ENCODE measurements at places on chromosomes 2 and 18.

DNA sequence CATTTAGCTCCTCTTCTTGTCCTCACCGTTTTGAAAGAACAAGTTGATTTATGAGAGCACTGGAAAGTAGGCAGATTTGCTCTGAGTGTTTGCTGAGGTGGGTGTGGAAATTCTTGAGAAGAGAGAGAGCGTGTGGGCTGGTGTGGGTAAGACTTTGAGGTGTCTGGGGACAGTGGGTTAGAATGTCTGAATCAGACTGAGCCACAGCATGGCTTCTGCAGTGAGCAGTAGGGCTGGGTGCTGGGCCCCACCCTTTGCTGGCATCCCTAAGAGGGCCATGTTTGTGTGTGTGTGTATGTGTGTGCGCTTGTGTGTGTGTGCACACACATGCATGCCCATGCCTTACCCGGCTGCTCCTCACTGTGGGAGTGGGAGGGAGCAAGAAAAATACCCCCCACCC, 63.7 kb downstream of the COPS8 start:
- no peak for DNase-seq

DNA sequence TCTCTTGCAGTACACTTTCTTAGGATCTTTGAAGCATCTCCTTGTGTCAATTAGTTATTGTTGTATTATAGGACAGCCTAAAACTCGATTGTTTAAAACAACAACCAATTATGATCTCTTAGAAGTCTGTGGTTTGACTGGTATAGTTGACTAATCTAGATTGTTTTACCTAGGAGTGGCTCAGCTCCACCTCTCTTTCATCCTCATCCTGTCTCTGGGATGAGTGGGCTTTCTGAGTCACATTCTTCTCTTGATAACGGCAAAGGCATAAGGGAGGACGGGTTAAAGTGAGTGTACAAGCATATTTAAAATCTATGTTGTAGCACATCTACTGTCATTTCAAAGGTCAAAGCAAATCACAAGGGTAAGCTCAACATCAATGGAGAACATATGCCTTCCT, 102.3 kb upstream of the GULP1 start:
- DNase-seq: no peak

GRCh38 chr2:120520929-120521912, 175.3 kb downstream of the INHBB start:
- DNase-seq: no peak

GRCh38 chr2:101773137-101773536, 75.6 kb downstream of the MAP4K4 start:
- no peak for DNase-seq

DNA sequence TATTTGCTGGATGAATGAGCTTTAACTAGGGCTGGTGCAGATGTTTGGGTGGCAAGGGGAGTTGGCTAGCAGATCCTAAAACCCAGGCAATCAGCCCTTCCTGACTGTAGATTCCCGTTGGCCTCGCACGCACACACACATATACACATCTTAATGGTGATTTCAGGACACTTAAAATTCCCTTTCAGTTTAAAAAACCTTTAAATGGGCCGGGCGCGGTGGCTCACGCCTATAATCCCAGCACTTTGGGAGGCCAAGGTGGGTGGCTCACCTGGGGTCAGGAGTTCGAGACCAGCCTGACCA, 19.5 kb upstream of the MTCL1 start:
- DNase-seq: no peak

- no peak for DNase-seq
These were observed 434.9 kb upstream of the ST6GAL2 start for GRCh38 chr2:107320881-107321280.

GRCh38 chr2:8999102-8999446, 4.4 kb downstream of the MBOAT2 start:
- DNase-seq: no peak

- no peak for DNase-seq
These were observed 269.1 kb downstream of the TMX3 start for GRCh38 chr18:68445668-68446426.

- no peak for DNase-seq
These were observed 165.7 kb upstream of the GLI2 start for GRCh38 chr2:120570001-120570400.
